ENCODE measurements at places on chromosomes 1 and 21.

GRCh38 chr1:198936371-198937083 lies 297.7 kb downstream of the PTPRC start:
- no peak for DNase-seq

- DNase-seq, result no peak
Measured at GRCh38 chr1:243363832-243364231, 108.0 kb downstream of the SDCCAG8 start.

GRCh38 chr1:54585181-54586066 lies 37.4 kb downstream of the ACOT11 start:
- DNase-seq, result no peak

DNA sequence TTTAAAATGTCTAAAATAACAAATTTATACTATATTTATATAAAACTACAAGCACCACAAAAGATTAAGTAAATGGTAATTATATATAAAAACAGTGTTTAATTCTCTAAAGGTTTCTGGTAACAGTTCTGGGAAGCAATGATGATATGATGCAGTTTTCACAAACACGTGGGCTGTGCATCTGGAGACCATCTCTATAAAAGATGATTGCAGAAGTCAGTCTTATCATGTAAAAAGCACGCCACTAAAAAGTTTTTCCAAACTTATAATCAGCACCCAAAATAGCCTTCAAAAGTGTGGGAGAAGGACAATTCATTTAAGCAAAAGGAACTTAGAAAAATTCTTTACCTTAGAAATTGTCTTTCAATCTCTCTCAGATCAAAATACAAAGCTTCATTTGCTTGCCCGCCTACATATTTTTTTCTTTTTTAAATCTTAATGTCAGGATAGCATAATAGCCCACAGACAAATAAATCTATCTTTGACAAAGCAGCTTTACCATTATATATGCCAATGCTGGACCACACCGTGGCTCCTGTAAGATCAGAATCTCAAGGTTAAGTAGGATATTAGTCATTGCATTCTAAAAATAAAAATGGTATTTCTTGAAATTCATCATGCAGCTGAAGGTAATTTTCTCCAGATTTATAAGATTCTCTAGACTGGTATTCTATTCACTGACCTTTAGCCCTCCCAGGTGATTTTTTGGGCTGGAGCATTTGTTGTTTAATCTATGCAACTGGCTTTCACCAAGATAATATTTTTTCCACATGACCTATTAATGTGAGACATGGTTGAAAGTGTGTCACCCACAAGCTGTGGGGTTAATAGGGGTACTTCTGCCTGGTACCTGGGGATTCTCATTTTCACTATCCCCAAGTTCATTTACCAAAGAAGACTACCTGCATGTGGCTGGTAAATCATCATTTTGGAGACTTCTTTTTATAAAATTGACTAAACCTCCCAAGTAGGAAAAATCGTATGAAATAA lies 189.6 kb upstream of the ST6GALNAC5 start:
- DNase-seq, result no peak

DNA sequence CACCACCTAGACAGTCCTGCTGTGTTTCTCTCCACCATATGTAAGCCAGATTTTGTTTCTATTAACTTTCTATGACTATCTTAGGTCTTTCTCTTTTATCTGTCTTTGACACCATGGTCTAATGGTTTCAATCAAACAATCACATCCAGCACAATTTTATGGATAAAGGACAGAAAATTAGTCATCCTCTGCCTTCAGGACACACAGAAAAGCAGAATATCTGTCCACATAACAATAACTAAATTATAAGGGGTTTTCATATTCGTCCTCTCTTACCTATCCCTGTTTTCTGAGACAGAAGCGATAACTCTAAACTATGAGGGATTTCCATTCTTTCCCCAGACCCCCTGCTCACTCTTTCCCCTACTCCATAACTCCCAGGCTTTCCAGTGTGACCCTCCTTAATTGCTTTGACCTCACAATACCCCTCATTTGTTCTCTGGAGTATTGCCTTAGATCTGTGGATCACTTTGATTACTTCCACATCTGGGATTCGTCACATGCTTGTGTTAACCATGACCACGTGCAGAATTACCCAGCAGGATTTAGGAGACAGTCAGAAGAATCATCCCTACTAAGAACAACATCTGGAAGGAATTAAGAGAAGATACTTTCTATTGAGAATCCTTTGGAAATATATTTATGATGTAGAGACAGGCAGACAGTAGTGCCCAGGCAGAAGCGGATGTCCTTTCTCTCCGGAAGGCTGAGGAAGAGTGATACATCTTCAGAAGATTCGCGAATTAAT lies 108.2 kb upstream of the GREM2 start:
- DNase-seq, result no peak

DNA sequence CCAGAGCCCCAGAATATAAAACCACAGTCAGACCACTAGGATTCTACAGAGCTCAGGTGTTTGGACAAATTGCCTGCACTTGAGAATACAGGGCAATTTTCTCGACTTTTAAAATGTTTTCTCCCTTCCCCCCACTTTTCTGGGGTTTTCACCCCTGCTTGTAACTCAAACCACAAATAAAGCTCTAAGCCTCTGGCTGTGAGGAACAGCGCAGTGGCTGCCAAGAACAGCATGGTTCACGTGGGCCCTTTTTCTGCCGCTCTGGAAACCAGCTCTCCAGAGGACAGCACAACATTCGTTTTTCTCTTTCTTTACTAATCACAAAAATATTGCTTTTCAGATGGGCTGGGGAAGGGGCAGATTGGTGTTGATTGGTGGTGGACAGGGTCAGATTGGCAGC lies 102.2 kb upstream of the JUN start:
- peak; percentile 88 for DNase-seq

DNA sequence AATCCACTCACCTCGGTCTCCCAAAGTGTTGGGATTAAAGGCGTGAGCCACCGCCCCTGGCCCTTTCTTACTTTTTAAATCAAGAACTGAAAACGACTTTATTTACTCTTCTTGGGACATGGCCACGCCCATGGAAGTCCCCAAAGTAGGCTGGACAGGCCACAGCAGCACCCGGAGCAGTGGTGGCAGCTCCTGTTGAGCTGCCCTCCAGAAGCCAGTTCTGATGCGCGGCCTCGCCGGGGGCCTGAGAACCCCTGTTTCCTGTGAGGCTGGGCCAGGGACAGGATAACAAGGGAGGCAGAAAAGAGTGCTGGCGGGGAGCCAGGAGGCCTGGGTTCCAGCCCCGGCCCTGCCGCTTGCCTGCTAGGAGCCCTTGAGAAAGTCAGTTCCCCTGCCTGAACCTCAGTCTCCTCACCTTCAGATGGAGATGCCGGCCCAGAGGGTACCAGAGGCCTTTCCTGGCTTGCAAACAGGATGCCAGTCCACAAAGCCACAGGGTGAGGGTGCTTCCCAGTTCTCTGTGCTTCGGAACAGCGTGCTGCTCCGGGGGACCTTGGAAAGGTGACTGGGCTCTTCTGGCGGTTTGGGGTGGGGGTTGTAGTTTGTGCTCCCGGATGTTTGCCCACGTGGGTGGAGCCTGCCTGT lies 59.4 kb downstream of the RUNX3 start:
- DNase-seq, result peak; percentile 83

GRCh38 chr1:168879896-168880734 lies 151.1 kb upstream of the DPT start:
- DNase-seq, result peak; percentile 70

GRCh38 chr1:52238474-52238873 lies 96.6 kb downstream of the ZFYVE9 start:
- no peak for DNase-seq

- no peak for DNase-seq
Measured at GRCh38 chr1:1284221-1285101, 4.2 kb downstream of the SCNN1D start.
